ENCODE measurements at places on chromosomes 7 and 10. TPM values are rescaled to one million over a fixed set of nuclear protein-coding genes. Genes with fewer than 3 reads are reported as not detected.

- DNase-seq = no peak
Measured at GRCh38 chr10:76992467-76992866, 645.1 kb downstream of the KCNMA1 start.

- DNase-seq = no peak
Measured at GRCh38 chr10:130900441-130901160, 410.9 kb downstream of the TCERG1L start.

DNA sequence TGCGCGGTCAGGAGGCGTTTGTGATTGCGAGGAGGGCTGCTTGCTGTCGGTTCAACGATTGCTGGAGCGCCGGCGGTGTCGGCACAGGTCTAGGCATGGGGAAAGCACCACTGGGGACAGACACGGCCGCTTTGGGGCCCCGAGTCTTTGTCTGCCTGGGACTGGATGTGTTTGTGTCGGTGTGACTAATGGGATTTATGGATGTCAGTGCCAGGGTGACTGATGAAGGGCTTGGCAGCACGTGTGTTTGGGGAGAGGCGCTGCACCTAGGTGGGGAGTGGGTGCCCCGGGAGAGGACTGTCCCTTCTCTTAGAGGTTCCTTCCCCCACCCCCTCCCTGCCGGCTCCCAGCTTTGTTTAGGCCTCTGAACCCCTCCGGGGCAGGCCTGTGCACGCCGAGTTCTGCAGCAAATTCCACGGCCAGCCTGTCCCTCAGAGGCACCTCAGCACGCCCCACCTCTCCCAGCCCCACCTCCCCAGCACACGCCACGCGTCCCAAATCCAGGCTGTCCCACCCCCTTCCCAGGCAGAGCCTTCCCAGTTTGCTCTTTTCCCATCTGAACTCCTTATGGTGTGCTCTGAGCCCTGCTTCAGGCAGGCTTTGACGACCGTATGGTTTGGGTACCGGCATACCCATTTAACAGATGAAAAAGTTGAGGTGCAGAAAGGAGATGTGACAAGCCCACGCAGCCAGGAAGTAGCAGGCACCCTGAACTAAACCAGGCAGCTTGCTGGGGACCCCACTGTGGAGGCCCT is 6.4 kb upstream of the TNRC18 start:
- DNase-seq = no peak

- no peak for DNase-seq
Measured at GRCh38 chr10:111716032-111716431, 467.5 kb downstream of the GPAM start.

Gene STRIP2
- total RNA-seq = 1.1 TPM

Gene GJC3
- total RNA-seq = not detected

Gene ETV1
- total RNA-seq = 8.7 TPM

All from thoracic aorta (tissue), 2 donors.